ENCODE measurements at places on chromosomes 6 and 20. TPM values are rescaled to one million over a fixed set of nuclear protein-coding genes. Genes with fewer than 3 reads are reported as not detected.

DEFB121 gene
- not detected for polyA plus RNA-seq

DNA sequence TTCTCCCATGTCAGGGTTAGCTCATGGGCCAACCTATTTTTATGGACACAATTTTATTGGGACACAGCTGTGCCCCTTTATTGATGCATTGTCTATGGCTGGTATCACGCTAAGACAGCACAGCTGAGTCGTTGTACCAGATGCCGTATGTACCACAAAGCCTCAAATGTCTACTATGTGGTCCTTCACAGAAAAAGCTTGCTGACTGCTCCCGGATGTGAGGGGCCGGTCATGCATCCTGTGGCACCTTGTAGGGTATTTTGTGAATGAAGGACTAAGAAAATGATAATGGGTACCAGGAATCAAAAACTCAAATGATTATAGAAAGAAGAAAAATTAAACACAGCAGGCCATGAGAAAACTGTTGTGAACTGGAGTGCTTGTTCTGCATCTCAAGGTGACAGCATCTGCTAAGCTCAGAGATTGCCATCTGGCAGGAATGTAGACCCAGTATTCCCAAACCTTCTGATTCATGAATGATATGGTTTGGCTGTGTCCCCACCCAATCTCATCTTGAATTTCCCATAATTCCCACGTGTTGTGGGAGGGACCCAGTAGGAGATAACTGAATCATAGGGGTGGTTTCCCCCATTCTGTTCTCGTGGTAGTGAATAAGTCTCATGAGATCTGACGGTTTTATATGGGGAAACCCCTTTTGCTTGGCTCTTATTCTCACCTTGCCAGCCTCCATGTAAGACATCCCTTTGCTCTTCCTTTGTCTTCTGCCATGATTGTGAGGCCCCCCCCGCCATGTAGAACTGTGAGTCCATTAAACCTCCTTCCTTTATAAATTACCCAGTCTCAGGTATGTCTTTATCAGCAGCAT lies 248.5 kb downstream of the TSHZ2 start:
- no peak for DNase-seq

FKBP1C gene
- 0.18 TPM for polyA plus RNA-seq

PROCR gene
- polyA plus RNA-seq = 28.0 TPM

GRCh38 chr6:52106994-52107393 lies 19.6 kb upstream of the PKHD1 start:
- DNase-seq = no peak

DNA sequence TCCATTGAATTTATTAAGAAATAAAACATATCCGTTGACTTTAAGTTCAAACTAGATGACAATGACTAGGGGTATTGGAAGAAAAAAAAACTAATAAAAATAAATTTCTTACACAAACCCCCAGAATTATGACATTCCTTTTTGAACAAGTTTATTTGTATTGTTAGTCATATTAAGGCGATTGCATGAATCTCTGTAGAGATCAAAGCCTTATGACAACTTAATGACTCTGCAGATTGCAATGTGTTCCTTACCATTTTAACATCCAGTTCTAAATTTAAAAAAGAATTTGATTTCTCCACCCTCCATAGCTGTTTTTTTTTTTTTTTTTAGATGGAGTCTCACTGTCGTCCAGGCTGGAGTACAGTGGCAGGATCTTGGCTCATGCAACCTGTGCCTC lies 189.8 kb upstream of the CEP162 start:
- DNase-seq = no peak

- DNase-seq = no peak
These were observed 663.9 kb downstream of the PRKN start for GRCh38 chr6:162063666-162064065.

FABP7 gene
- 3.3 TPM for polyA plus RNA-seq
